ENCODE measurements at places on chromosomes 7 and 10. TPM values are rescaled to one million over a fixed set of nuclear protein-coding genes. Genes with fewer than 3 reads are reported as not detected.
A peak's percentile ranks its signal among the peaks of the same experiment; 100 is the strongest.

GRCh38 chr7:45689797-45690761 is 115.9 kb downstream of the ADCY1 start:
- DNase-seq, result peak; percentile 64

DNA sequence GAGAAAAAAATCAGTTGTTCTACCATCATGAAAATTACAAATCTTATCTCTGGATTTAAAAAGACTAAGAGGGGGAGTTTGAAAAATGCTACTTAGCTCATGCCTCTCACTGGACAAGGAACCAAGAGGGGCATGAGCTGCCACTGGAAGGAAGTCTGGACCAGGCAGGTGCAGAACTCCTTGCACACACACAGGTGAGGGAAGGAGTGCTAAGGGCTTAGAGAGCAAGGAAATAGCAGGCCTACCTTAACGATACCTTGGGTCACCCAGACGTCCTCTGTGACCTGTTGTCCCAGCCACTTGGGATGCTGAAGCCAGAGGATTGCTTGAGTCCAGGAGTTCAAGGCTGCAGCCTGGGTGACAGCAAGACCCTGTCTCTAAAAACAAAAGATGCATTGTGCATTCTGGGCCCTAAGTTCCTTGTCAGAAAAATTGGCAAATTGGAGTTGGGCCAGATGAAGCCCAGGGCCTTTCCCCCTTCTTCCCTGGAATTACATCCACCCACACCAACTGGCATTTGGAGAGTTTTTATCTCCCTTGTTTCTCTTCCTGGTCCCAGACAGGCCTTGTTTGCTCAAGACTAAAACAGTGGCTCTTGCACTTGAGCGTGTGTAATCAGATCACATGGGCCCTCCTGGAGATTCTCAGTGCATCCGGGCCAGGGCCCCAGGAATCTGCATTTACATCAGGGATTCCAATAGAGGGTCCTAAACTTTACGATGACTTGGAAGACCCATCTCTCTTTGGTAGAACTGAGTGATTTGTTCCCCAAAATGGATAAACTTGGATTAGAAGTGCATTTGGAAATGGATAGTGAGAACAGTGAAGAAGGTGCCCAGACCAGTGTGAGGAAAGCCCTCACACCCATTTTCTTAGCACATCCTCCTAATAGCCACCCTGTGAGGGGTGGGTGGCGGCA is 3.0 kb downstream of the DDIT4 start:
- no peak for DNase-seq

- no peak for DNase-seq
These were observed 30.2 kb upstream of the IKZF1 start for GRCh38 chr7:50274361-50274760.

GRCh38 chr10:31031205-31031557 is 484 bp downstream of the ZNF438 start:
- DNase-seq, result no peak

DNA sequence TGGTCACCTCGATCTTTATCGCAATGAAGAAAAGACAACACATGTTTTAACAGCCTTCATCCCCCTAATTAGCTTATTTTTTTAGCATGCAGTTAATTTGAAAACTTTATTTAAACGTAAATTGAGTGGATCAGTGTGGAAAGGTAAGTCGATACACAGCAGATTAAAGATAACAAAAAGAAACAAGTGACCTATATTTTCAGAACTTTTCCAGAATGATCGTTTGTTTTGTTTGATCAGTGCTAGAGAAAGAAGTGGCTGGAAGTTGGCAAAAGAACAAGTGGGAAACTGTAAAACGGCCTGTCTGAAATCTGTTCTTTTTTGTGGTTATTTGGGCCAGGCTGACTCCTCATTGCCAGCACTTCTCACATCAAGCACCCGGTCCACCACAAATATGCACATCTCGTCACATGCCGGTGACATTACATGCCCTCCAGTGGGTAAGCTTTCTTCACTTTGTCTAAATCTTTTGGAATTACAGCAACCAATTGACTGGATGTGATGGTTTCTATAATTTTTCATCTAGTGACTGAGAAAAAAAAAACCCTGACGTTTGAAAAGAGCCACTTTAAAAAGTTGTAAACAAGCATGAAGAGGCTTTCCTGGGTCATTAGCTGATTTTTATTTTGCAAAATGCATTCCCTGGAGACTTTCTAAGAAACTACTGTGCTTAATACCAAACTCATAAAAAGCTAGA is 33.2 kb downstream of the C7orf33 start:
- DNase-seq, result no peak

- DNase-seq, result no peak
These were observed 559.7 kb upstream of the ZWINT start for GRCh38 chr10:56920601-56921261.

DNA sequence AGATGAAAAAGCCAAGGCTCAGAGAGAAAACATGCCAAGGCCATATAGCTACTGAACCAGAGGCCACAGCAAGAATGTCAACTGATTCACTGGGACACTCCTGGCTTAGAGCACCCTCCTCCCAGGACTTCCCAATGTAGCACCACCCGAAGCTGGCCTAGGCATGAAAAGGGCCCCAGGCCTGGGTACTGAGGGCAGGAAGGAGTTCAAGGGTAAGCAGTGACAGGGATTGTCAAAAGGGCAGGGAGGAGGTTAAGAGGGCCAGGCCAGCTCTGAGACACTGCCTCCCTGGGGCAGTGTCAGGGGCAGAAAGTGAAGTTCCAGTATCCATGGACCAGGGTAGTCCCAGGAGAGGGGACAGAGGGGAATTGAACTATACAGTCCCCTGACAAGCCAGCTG is 57.8 kb downstream of the FRMPD2 start:
- DNase-seq, result no peak

GRCh38 chr10:61486738-61487396 is 33.7 kb upstream of the TMEM26 start:
- no peak for DNase-seq

DNA sequence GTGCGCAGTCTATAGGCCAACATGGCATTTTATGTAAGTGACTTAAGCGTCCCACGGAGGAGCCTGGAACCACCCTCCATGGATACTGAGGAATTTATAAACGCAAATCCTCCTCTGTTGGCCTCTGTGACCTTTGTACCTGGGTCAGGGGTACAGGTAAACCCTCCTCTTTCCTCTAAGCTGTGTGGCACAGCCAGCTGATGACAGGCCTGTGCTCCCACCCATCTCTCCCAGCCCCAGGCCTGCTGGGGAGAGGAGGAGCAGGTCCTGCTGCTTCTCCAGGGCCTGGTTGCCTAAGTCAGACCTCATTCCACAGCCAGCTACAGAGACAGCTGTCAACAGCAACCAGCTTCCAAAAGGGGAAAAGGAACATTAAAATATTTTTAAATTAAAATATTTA is 5.0 kb downstream of the AVPI1 start:
- DNase-seq, result no peak

- no peak for DNase-seq
These were observed at the start of gene CDHR3 for GRCh38 chr7:105963038-105963667. Gene CDHR3 (plus strand): TSS chr7:105963264. CDS start chr7:105963319, 55 bp downstream.

DNA sequence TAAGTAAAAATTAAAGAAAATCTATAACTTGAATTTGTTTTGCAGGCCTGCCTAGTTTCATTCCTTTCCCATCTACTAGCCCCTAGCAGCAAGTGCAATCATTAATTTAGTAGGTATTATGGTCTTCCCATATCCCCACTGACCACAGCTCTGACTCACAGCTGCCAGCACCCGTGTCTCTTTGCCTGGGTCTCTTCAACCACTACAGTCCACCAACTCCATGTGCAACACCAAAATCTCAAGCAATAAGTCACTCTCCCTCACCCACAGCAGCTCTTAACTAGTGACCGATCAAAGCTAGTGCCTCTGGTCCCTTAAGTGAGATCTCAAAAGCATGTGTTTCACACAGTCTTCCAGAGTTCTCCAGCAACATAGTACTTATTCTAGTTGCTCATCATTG is 26.0 kb upstream of the THSD7A start:
- DNase-seq, result no peak

The PNLIPRP2 gene
- not detected for total RNA-seq
